ENCODE measurements at places on chromosomes 3 and 15.

- no peak for DNase-seq
Observed at GRCh38 chr15:86634992-86635638, 555.4 kb downstream of the AGBL1 start.

- no peak for DNase-seq
Observed at GRCh38 chr15:31345606-31346366, 19.2 kb downstream of the KLF13 start.

GRCh38 chr15:54029081-54029480, 50.8 kb downstream of the UNC13C start:
- no peak for DNase-seq

DNA sequence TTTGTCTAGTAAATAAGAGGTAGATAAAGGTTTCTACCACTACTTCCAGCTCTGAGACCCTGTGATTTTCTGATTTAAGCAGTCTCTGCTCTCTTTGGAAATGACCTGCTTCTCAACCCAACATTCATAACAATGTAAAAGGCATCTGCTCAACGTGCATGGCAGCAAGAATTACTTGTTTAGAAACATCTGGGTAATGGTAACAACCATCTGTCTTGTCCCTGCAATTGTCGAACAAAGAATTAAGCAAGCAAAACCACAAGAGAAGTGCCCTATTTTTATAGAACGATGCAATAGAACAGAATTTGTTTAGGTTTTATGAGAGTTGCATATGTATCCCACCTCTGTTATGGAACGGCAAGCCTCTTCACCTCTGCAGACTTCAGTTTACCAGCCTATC, 7.1 kb upstream of the FSIP1 start:
- DNase-seq, result no peak

GRCh38 chr3:32460031-32460749, 42.5 kb downstream of the CMTM6 start:
- DNase-seq, result peak; percentile 94

- no peak for DNase-seq
Observed at GRCh38 chr3:147431751-147432150, 22.6 kb downstream of the ZIC1 start.

DNA sequence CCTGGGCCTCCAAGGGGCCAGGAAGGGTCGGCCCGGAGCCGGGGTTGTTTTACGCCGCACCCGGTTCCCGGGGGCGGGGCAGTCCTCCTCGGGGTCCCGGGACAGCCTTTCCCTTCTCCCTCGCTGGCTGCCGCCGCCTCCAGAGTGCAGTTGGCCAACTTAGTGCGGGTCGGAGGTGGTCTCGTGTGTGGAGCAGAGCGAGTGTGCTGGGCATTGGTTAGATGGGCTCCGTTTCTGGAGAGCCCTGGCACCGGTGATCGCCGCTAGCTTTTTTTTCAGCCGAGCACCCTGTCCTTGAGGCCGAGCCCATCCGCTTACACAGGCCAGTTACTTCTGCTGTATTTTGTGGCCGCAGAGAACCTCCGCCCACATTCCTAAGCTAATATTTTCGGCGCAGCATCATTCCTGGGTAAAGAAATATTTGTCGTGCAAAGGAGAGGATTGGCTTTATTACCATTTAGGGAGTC, 585 bp downstream of the KIF23 start:
- DNase-seq, result peak; percentile 6

DNA sequence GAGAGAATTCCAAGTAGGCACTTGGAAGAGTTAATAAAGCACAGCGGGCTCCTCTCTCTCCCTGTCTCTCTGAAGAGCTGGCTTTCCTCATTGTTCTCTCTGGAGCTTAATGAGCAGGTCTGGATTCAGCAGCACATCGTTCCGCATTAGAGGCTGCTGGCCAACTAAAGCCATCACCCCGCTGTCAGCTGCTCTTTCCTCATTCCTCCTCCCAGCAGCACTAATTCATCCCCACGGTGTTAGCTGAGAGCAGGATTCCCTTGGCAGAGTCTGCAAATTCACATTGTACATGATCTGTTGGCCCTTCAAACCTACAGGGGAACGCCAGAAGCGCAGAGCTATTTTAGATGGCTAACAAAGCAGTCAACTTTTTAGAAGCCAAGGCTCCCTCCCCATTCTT, 44.2 kb downstream of the SGO1 start:
- DNase-seq, result no peak

GRCh38 chr3:157460253-157460652, 23.6 kb downstream of the PTX3 start:
- no peak for DNase-seq

- DNase-seq, result peak; percentile 58
Observed at GRCh38 chr15:63601026-63601703, 4.0 kb downstream of the FBXL22 start.

DNA sequence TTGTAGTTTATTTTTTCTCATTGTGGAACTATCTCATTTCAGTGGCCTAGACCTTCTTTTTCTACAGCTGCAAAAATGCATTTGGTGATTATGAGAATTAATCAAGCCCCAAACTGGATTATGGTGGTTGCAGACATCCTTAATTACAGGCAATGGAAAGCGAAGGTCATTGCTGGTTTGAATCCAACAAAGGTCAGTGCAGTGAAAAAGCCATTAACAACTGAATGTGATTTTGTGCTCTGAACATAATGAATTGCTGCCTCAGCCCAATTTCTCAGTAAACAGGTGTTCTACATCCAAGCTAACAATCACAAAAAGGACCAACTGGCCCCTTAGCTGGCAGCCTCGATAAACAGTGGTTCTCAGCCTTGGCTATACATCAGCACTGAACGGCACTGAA, 260.1 kb upstream of the DPPA4 start:
- no peak for DNase-seq

DNA sequence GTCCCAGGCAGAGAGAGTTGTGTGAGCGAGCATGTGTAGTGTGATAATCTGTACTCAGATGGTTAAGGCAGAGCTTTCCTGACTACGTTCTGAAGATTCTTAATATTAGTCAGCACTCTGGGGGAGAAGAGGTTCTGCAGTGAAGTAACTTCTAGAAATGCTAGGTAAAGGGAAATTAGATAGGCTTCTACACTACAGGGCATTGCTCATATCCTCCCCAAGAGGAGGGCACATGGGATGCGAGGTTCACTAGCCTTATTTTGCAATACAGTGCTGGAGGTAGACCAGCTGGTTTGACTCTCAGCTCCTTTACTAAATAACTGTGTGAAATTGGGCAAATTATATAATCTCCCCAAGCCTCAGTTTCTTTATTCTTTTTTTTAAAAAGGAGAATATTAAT, 300.3 kb upstream of the PDZRN3 start:
- DNase-seq, result no peak

DNA sequence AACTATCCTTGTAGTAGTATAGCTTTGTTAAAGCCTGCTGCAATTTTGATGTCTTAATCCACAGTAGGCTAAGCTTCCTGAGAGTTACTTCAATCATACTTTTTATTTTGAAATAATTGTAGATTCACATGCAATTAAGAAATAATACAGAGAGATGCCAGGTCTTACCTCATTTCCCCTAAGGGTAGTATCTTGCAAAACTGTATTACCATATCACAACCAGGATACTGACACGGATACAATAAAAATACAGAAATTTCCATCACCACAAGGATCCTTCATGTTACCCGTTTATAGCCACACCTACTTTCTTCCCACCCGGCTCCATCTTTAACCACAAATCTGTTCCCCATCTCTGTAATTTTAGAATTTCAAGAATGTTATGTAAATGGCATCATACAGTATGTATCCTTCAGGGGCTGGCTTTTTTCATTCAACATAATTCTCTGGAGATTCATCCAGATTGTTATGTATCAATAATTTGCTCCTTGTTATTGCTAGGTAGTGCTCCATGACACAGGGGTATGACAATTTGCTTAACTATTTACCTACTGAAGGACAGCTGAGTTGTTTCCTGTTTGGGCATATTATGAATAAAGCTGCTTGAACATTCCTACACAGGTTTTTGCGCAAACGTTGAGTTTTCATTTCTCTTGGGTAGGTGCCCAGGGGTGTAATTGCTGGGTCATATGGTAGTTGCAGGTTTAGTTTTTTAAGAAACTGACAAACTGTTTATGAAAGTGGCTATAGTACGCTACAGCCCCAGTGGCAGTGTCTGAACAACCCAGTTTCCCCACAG, 21.6 kb downstream of the BDH1 start:
- no peak for DNase-seq

GRCh38 chr3:56855856-56856512, 54.2 kb upstream of the ARHGEF3 start:
- DNase-seq, result peak; percentile 28

DNA sequence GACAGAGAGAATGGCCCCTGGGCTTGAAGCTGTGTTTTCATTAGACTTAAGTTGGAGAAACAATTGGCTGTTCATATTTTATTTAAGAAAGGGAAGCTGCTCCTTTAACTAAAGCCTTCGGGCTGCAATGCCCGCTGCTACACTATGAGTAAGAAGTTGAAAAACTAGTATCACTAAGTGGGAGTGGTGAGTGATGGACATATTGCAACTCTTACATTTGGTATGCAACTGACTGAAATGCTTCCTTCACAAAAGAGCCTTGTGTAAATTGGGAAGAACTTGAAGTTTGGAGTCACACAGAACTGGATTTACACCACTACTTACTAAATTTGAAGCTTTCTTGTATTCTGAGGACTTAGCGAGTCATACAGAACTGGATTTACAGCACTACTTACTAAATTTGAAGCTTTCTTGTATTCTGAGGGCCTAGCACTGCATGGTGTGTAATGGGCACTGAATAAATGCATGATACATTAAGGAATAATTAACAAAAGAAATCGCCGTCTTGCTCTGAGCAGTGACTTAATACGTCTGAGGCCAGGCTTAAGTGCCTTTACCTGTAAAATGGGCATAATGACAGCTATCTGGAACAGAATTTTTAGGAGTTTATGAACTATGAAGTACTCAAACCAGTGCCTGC, 149.5 kb downstream of the RYR3 start:
- no peak for DNase-seq

- no peak for DNase-seq
Observed at GRCh38 chr3:94423578-94423977, 360.7 kb downstream of the NSUN3 start.

GRCh38 chr15:92043283-92043682, 189.8 kb downstream of the SLCO3A1 start:
- DNase-seq, result no peak

GRCh38 chr15:90903733-90904536, 833 bp downstream of the MAN2A2 start:
- no peak for DNase-seq

- DNase-seq, result no peak
Observed at GRCh38 chr3:59970376-59970775, 920.6 kb upstream of the CFAP20DC start.

- DNase-seq, result no peak
Observed at GRCh38 chr3:60743631-60744164, 507.6 kb downstream of the FHIT start.

- no peak for DNase-seq
Observed at GRCh38 chr15:70596354-70597055, 166.9 kb downstream of the UACA start.

DNA sequence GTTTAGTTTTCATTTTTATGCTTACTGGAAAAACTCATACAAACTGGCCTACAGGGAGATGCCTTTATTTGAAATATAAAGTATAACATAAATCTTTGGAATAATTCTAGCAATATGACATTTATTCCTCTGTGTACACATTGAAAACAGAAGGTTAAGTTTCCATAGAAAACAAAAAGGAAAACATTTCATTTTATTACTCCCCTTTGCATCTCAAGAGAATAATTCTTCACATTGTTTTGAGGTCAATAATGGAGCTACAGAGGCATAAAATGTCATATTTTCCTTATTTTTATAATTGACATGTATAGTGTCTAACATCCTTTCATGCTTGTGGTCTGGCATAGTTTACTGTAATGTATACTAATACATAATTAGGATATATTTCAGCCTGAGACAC, 187.6 kb upstream of the AGTR1 start:
- no peak for DNase-seq

Data from CD4-positive, alpha-beta T cell treated with Interleukin-12 subunit alpha and Interleukin-12 subunit beta, for 1 hour (primary cell).